ENCODE measurements at places on chromosomes 16 and 17. TPM values are rescaled to one million over a fixed set of nuclear protein-coding genes. Genes with fewer than 3 reads are reported as not detected.

GRCh38 chr16:78195797-78196196 lies 96.3 kb downstream of the WWOX start:
- no peak for DNase-seq

DNA sequence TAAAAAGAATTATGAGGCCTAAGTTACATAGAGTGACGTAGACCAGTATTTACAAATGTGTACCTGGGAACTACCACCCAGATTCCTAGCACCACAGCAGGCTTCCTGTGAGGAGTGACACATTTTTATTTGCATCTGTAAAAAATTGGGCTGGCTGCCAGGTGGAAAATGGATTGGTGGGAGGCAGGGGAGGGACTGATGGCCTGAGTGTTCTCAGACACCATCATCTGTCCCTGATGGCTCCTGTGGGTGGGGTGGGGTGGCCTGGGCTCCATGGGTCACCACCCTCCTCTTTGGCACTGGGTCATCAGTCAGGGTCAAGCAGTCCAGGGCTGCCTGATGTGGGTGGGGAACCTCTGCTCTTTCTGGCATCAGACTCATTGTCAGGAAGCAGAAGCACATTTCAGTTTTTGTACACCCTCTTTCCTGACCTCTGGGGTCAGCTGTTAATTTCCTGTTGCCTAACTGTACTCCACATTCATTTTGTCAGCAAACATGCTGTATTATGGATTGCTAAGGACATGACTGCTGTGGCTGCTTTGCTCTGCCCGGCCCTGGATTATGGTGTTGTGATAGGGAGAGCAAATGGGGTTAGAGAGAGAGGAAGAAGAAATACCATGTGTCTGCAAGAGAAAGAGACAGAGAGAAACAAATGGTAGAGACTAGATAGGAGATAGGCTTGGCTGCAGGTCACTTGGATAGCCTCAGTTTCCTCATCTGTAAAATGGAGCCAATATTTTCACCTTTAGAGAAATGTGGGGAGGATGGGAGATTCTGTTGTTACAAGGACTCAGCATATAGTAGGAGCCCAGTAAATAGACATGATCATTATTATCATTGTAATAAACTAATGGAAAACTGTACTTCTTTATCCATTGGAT lies 11.6 kb upstream of the MFAP4 start:
- peak; percentile 54 for DNase-seq

DNA sequence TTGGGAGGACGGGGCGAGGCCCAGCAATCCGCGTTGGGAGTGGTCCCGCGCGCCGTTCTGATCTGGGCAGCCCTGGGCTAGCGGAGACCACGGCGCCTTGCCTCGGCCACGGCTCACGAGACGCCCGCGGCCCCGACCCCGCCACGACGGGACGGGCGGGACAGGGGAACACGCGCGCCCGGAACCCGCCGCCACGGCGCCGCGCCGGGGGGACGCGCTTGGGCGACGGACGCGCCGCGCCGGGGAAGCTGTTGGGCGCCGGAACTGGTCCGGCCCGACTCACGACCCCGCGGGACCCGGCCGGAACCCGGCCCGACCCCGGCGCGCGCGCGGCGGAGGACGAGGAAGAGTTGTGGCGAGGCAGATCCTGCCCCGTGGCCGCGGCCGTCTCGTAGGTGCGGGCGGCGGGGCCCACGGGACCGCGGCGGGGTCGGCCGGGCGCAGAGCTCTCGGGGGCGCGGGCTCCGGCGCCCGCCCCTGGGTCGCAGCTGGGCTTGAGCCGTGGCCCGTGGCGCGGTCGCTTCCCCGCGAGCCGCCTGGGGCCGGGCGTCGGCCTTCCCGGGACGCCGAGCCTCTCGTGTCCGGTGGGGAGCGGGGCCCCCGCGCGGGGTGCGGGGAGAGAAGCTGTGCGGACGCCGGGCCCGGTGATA lies at the start of gene ACSF3:
TSS of gene ACSF3 (plus strand) at position 251 of the 650 bp plus-strand sequence. CDS start 6,830 bp downstream, outside the sequence.
- peak; percentile 70 for DNase-seq

GRCh38 chr17:42116705-42117396 lies 4.3 kb downstream of the KAT2A start:
- DNase-seq = peak; percentile 97

DNA sequence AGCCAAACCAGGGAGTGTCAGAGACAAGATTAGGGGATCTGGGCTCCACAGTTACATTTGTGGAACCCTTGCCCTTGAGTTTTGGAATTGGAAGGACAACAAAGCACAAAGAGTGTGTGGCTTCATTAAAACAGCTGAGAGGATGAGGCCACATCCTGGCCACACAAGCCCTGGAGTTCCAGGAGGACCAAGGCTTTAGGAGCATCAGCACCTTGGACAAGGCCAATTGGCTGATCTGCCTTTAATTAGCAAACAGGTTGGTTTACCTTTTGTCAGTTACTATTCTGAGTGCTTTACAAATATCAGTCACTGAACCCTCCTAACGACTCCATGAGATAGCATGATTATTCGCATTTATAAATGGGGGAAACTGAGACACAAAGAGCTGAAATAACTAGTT lies 54.7 kb downstream of the SLC6A2 start:
- peak; percentile 82 for DNase-seq

DNA sequence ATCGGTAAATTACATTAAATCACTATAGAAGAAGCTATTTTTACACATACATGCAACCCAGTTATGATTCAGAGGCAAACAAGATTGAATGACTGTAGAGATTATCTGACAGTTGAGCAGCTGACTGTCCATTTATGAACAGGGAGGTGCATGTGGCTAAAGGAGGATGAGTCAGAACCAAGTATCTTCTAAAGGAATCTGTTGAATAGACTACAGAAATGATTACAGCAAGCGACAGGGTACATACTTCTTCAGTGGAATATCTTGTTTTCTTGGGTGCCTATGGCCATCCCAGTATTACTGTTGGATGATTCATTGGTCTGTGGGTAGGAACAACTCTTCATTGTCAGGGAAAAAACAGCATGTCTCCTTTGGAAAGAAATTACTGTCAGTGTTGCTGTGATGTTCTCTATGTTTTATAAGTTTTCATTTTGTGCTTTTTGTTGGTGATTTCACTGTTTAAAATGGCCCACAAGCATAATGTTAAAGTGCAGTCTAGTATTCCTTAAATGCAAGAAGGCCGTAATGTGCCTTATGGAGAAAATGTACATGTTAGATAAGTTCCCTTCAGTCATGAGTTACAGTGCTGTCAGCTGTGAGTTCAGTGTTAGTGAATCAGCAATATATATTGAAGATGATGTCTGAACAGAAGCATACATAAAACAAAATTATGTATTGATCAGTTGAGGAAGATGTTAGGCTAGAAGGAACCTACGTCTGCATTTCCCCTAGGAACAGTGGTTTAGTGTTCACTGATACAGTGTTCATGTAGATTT lies 27.0 kb downstream of the CBFB start:
- DNase-seq = no peak

DNA sequence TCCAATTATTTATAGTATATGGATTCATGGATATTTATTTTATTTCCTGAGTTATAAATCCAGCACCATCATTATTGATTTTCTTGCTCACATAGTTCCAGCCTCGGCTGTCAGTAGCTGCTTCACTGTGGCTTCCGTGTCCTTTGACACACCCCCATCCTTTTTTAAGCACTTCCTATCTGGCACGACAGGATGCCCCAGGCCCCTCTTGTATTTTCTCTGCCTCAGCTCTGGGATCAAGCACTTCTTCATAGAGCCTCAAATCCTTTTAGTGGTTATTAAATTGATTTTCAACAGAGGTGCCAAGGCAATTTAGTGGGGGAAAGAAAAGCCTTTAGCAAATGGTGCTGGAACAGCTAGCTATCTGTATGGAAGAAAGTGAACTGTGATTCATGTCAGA lies 59.8 kb downstream of the GAN start:
- DNase-seq = no peak

GRCh38 chr17:10033449-10033848 lies 128.4 kb upstream of the RCVRN start:
- no peak for DNase-seq

DNA sequence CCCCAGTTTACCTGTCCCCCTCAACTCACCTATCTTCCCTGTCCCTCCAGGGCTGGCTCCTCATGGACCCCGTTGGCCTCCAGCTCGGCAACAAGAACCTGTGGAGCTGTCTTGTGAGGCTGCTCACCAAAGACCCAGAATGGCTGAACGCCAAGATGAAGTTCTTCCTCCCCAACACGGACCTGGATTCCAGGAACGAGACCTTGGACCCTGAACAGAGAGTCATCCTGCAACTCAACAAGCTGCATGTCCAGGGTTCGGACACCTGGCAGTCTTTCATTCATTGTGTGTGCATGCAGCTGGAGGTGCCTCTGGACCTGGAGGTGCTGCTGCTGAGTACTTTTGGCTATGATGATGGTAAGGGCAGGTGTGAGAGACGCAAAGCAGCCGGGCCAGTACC lies 31.3 kb downstream of the NLRC5 start:
- DNase-seq = no peak

DNA sequence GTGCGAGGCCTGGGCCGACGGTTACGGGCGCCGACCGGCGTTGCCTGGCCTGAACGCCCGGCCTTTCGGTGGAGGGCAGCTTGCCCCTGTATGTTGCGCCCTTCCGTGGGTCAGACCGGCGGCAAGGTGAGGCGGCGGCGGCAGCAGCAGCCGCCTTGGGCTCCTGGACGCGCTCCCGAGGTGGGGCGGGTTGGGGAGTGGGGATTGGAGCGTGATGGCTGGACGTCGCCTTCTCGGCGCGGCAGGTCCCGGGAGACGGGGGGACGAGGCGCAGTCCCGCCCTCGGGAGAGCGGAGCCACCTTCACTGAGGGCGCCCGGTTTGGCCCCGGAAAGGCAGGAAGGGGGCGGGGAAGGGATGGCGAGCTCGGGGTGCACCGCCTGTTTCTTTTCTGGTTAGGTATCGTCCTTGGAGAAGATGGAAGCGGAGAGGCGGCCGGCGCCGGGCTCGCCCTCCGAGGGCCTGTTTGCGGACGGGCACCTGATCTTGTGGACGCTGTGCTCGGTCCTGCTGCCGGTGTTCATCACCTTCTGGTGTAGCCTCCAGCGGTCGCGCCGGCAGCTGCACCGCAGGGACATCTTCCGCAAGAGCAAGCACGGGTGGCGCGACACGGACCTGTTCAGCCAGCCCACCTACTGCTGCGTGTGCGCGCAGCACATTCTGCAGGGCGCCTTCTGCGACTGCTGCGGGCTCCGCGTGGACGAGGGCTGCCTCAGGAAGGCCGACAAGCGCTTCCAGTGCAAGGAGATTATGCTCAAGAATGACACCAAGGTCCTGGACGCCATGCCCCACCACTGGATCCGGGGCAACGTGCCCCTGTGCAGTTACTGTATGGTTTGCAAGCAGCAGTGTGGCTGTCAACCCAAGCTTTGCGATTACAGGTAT lies 671 bp downstream of the DGKE start:
- peak; percentile 90 for DNase-seq

DNA sequence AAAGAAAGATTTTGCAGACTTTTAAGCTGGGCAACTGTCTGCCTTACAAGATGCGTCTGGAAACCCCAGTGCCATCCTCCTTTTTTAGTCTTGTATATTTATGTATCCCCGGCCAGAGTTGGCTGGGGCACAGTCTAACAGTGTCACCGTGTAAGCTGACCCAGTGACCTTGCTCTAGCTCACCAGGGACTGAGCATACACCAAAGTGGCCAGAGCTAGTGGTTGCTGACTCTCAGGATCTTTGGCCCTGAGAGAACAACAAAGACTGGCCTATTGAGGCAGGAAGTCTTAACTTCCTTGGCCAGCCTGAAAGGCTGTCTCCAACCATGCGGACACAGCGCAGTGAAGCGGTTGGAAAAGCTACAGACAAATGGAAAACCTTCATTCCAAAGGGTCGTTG lies 745.2 kb downstream of the WWOX start:
- no peak for DNase-seq

GRCh38 chr17:7557775-7558543 lies 591 bp upstream of the TNFSF13 start:
- peak; percentile 93 for DNase-seq

DNA sequence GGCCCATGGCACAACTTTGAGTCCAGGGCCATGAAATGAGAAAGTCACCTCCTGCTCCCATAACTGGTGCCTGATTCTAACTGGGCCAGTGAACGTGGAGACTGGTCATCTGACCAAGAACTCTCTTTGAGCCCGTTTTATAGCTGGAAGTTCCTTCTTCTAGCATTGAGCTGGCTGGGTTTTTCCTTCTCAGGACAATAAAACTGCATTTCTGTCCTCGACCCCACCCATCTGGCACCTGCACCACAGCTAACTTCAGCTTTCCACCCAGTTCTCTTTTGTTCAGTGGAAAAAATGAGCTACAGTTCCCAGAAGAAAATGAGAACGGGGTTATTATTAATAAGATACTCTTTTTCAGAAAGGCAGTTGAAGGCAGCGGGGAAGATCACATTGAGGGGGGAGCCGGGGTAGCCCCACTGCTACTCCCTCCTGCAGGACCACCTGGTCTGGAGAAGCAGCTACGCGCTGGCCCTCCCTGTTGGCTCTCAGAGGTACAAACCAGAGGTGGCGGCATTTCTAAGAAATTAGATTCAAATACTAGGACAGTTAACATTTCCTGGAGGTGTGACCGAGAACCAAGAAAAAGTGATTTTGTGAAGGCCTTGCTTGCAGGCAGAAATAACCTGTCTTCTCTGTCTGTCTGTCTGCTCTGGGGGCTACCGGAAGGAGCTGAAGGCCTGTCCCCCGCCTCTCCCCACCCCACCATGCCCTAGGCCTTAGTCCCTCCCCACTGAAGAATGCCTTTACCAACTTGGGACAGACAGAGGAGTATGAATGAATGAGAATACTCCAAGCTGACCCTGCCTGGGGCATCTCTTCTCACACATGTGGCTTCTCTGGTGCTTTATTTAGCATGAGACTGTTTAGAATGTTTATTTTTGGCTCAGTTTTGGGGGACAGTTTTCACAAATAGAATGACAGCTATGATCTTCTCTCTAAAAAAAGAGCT lies 123.9 kb downstream of the XYLT1 start:
- no peak for DNase-seq

GRCh38 chr17:9002606-9003354 lies 18.5 kb upstream of the NTN1 start:
- peak; percentile 88 for DNase-seq

- peak; percentile 89 for DNase-seq
These were observed 15.1 kb downstream of the SAMD14 start for GRCh38 chr17:50114849-50115357.

- DNase-seq = no peak
These were observed 10.0 kb upstream of the ZNF689 start for GRCh38 chr16:30620169-30620568.

DNA sequence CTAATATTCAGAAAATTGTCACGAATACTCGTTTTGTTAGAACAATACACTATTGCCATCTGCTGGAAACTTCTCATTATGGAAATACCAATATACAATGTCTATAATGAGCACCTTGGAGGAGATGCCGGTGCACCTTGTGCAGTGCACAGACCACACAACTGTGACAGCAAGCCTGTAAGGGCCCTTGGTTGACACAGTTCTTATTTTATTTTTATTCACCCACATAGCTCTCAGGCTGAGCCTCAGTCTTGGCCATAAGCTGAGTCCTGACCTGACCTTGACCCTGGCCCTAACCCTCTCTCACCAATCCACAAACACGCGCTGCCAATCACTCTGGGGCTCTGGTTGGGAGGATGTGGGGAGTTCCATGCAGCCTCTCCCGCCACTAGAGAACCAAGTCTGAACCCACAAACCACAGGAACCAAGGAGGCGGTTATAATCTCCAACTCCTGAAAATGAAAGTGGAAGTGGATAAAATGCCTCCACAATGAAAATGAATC lies 7.6 kb downstream of the AIPL1 start:
- no peak for DNase-seq

Gene COL1A1
- total RNA-seq = 58.7 TPM

Gene DPEP3
- total RNA-seq = 2.9 TPM

Gene XAF1
- 0.16 TPM for total RNA-seq

Gene SBK1
- 62.5 TPM for total RNA-seq

Gene CACNG3
- total RNA-seq = not detected

All from endodermal cell (in vitro differentiated cells).